ENCODE measurements at places on chromosomes 16 and 17. TPM values are rescaled to one million over a fixed set of nuclear protein-coding genes. Genes with fewer than 3 reads are reported as not detected.

The XYLT1 gene
- 0.88 TPM for polyA plus RNA-seq

The CMTM2 gene
- polyA plus RNA-seq = 0.09 TPM

The GALR2 gene
- polyA plus RNA-seq = 0.59 TPM

The OTOP3 gene
- not detected for polyA plus RNA-seq

The CIITA gene
- polyA plus RNA-seq = not detected
